Astrocyte of the spinal cord (primary cell): ENCODE measurements at places on chromosomes 16 and 17.

DNA sequence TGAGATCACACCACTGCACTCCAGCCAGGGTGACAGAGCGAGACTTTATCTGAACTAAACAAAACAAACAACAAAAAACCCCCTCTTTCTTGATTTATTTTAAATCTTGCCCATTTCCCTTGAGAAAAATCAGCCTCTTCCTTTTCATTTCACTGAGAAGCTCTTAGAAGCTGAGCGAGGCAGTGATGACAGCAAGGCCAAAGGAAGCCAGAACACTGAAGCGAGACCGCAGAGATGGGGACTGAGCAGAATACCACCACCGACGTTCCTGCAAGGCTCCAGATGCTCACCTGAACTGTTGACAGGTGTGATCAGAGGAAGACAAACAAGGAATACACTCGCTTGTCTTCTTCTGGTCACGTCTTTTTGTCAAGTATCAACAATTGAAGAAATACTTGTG, 30.5 kb upstream of the IRF8 start:
- DNase-seq, result no peak

- DNase-seq, result no peak
Measured at GRCh38 chr17:7553356-7553755, 4.5 kb downstream of the TNFSF12 start.

DNA sequence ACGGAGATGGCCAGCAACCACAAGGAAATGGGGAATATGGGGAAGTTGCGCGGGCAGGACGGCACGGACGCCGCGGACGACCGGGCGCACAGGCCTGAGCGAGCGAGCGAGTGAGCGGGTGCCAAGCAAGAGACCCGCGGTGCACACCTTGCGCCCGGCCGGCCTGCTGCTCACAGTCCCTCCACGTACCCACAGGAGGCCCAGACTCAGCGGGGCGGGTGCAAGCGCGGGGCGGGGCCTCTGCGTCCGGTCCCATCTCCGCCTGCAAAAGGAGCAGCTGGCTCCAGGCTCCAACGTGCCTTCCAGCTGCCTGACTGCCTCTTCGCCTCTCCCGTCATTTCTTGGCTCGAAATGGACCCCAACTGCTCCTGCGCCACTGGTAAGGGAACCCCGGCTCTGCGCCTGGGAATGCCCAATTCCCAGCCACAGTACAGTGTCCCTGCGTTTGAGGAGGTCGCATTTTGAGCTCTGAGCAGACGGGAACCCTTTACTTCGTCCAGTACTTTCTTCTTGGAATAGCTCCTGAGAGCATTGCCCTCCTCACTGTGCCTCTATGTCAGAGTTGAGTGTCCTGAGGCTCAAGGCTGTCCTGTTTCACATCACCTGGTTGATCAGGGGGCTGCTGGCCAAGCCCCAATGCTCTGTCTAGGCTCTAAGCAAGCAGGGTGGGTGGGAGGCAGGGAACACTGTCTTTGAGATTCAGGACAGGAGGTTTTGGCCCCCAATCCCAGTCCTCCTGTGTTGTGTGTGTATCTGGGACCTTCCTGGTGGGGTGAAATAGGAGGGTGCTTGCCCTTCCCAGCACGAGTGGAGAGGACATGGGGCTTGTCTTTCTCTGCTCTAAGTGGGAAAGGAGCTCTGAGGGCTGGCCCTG, 8.1 kb upstream of the MT1E start:
- peak; percentile 62 for DNase-seq

GRCh38 chr16:11857161-11857560, 5.8 kb upstream of the RSL1D1 start:
- peak; percentile 34 for DNase-seq

DNA sequence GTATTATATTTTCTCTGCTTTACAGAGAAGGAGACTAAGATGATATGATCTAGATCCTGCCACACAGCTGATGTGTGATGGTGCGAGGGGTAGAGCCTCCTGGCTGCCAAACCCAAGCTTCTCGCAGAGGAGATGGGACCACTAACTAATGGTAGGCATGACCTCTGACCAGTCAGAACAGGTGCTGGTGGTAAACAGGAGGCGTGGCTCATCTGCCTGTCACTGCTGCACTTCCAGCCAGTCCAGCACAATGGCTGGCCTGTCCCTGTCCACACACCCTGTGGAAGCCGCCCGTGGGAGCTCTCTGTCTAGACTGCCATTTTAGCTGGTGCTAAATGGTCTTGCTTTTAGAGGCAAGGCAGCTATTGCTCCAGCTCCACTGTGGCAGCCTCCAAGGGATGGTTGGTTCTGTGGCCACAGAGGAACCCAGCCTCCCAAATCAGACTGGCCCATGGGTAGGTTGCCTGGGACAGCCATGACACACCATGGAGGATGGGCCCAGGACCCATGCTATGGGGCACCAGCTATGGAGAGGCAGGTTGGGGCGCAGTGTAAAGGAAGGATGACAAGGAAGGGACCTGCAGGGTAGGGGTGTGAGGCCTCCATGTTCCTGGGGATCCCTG, 86.7 kb downstream of the KSR1 start:
- no peak for DNase-seq

DNA sequence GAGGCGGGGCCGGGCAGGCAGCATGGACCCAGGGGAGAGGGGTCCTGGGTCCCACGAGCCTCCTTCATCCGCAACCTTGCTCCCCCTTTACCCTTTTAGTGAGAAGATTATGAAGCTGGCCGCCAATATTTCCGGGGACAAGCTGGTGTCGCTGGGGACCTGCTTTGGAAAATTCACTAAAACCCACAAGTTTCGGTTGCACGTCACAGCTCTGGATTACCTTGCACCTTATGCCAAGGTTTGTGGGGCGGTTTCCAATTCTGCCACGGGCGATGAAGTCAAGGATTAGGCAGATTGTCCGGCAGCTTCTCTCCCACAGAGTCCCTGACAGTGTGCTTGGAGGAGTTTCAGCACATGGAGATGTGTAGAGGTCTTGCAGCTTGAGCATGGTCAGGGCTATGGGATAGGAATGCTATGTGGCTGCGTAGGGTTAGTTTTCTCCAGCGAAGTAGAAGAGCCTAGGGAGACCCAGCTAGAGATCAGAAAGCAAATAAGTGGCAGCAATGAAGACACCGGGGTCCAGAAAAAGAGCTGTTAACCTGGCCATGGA, 598 bp downstream of the NIP7 start:
- no peak for DNase-seq

- DNase-seq, result no peak
Measured at GRCh38 chr16:56305956-56306565, 114.8 kb downstream of the GNAO1 start.

- DNase-seq, result no peak
Measured at GRCh38 chr17:57257195-57257894, 1.0 kb downstream of the MSI2 start.

GRCh38 chr16:8963010-8963820, 491 bp downstream of the USP7 start:
- DNase-seq, result no peak

DNA sequence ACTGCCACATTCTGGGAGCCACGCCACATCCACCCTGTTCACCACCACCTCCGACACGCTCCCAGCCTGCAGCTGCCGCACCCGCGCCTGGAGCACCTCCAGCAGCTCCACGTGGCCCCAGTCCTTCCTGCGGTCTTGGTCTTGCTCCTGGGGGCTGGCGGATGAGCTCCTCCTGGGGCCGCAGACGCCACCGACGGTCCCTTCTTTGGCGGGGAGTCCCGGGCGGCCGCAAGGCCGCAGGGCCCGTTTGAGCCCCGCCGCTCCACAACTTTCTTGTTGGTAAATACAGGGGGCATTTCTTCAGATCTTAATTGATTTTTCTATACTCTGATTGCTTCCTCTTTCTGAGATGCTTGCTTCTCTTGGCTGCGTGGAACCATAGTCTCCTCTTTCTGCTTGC, 75.3 kb upstream of the MED13 start:
- DNase-seq, result no peak

DNA sequence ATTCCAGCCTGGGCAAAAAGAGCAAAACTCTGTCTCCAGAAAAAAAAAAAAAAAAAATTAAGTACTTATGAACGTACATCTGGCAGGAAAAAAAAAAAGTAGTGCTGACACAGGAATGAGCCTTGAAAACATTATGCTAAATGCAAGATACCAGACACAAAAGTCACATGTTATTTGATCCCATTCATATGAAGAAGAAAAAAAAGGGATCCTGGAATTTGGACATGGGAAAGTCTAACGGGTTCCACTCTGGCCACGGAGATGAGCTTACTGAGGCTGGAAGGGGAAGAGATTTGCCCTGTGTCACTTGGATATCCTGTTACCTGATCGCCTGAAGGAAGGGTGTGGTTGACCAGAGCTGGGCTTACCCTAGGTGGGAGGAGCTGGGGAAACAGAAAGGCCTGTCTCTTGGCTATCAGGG, 251.9 kb downstream of the PARN start:
- DNase-seq, result peak; percentile 48

DNA sequence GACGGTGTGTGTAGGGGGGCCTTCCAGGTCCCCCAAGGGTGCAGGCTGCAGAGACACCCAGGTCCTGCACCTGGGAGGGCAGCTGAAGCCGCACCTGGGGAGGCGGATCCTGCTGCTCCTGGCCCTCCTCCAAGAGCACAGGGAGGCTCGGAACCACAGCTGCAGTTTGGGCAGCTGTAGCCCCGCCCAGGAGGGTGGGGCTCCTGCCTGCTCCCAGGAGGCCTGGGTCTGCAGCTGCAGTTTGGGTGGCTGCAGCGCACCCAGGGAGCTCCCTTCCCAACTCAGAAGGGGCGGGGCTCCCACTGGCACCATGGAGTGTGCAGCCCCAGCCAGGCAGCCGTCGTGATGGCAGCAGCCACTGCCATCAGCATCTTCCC, 69.4 kb upstream of the NKD1 start:
- no peak for DNase-seq

GRCh38 chr17:45425125-45425983, 7.3 kb downstream of the ARHGAP27 start:
- peak; percentile 68 for DNase-seq

DNA sequence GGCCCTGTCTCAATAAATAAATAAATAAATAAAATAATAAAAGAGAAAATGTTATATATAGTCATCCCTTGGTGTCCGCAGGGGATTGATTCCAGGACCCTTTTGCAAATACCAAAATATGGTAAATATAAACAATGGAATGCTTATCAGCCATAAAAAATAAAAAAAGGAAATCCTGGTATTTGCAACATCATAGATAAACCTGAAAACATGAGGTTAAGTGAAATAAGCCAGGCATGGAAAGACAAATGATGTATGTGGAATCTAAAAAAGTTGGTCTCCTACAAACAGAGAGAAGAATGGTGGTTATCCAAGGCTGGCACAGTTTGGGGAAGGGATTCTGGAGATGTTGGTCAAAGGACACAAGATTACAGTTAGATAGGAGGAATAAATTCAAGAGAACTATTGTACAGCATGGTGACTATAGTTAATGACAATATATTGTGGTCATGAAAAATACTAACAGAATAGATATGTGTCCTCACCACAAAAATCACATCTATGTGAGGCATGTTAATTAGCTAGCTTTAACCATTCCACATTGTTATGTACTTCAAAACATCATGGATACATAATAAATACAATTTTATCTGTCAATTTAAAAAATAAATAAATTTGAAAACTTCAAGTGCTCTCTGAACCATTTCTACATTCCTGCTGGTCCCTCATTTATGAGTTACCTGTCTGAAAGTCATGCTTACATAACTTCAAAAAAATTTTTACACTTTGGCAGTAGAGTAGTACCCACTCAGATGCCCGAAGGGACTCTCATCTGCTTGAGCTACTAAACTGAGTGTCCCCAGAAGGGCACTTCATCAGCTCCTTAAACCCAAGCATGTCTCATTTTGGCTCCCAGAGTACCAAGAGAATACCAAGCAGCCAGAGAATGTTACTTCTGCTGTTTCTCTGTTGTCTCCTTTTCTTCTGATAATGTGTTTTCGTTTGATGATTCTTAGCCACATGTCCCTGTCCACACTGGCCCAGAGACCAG, 26.6 kb downstream of the N4BP1 start:
- peak; percentile 41 for DNase-seq

- no peak for DNase-seq
Measured at GRCh38 chr16:47660540-47660939, 199.4 kb downstream of the PHKB start.

DNA sequence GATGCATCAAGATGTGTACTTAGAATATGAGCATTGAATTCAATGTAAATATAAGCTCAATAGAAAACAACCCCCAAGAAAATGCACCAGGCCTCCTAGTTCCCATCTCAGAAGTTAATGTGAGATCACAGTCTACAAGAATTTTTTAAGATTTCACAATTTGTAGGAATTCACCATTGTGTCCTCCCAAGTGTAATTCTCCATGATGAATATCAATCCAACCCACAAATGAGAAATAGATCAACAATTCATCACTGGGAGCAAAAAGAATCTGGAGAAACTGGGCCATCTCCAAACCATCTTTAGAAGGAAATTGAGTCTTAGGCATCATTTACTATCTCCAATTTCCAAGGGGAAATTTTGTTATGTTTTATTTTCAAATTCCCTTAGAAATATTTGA, 310.5 kb upstream of the GOT2 start:
- DNase-seq, result no peak

DNA sequence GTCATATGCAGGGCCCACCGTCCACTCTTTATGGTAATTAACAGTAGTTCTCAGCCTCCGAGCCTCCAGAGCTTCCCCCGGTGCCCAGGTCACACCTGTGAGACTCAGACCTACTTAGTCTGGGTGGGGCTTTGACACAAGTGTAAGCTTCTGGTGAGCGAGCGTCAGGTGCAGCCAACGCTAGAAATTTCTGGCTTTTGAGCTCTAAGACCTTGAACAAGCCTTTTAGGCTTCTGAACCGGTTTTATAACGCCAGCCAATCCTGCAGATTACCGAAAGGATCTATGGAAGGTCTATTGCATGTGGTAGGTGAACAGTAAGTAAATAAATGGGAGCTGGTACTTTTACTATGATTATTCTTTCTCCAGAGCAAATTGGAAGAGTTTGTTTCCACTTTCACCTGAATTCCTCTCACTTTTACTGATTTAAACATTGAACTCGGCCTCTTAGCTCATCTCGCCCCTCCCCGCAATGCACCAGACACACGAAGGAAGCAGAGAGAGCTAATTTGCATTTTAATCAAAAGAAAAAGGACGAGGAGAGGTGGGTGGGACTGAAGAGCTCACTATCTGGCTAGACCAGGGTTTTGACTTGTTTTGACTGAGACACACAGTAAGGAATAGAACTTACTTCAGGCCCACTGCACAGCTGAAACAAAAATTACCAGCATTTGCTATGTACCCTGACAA, 47.1 kb downstream of the ABAT start:
- no peak for DNase-seq

DNA sequence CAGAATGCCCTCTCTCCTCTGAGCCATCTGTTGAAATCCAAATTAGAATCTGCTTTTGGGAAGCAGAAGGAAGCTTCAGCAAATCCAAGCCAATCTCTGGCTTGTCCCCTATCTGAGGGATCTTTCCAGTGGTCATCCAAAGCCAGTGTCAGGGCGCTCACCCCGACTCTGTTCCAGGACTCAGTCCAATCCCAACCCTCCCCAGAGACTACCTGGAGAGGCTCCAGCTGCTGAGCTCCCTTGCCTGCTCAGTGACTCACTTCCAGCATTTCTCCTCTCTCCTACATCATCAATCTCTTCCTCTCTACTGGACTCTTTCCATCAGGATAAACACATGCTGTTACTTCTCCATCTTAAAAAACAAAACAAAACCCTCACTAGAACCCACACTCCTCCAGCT, 2.4 kb downstream of the MATCAP1 start:
- DNase-seq, result peak; percentile 84

- no peak for DNase-seq
Measured at GRCh38 chr17:59714255-59714654, 6.8 kb downstream of the VMP1 start.

GRCh38 chr17:5127910-5128309, 12.1 kb downstream of the USP6 start:
- DNase-seq, result no peak
